ENCODE measurements at places on chromosomes 13 and 19.

DNA sequence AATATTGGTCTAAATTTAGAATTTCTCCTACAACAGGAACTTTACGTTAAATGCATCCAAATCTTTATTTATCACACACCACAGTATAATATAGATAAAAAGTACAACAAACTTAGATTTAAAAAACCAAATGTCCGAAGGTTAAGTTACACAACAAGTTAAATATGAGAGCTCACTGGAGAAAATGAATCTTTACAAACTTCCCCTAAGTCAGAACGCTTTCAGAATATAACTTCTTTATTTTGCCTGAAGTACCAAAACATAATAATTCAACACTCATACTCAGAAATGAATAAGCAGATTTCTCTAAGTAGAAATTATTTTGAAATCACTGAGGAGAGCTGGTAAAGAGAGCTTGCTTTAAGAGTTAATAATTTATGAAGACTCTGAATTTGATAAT, 33.8 kb downstream of the TSC22D1 start:
- DNase-seq, result no peak

GRCh38 chr13:81480634-81481033, 1139.7 kb upstream of the SPRY2 start:
- no peak for DNase-seq

GRCh38 chr19:17049711-17050280, 23.2 kb upstream of the CPAMD8 start:
- DNase-seq, result no peak

DNA sequence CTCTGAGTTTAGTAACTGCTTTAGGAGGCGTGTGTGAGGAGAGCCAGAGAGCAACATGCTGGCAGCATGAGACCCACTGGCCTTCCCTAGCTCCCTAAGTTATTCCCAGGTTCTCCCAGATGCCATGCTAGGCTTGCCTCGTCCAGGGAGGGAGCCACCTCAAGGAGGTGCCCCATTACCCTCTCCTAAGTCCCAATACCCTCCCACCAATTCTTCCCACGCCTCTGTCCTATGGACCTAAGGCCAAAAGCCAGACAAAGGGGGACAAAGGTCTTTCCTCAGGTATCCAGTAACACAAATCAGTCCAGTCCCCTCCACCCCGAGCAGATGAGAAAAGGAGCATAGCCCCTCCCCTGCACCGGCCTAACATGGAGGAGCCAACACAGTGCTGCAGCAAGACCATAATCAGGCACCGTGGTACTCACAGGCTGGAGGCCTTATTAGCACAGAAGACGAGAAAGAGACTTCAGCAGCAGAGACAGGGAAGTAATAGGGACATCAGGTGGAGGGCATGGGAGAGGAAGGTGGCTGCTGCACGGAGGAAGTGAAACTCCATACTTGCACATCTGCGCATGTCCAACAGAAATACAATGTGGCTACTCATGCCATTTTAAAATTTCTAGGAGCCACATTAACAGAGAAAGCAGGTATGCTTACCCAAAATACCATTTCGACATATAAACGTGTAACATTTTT, 46.3 kb downstream of the BRD4 start:
- DNase-seq, result no peak

DNA sequence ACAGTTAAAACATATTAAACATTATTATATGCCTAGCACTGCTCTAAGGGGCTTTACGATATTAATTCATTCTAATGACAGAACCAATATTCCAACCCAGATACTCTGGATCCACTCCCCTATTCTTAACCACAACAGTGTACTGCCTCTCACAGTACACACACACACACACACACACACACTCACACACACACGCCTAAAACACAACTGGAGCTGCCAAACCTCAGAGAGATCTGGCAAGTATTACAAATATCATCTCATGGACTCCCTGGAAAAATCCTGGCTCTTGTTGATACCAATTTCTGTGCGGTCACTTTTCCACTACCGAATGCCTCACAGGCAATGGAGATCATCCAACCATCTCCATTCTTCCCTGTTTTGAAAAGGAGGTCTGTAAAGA, 1.3 kb downstream of the ZNF780A start:
- no peak for DNase-seq

- no peak for DNase-seq
Observed at GRCh38 chr13:99342723-99343315, 35.6 kb upstream of the GPR183 start.

DNA sequence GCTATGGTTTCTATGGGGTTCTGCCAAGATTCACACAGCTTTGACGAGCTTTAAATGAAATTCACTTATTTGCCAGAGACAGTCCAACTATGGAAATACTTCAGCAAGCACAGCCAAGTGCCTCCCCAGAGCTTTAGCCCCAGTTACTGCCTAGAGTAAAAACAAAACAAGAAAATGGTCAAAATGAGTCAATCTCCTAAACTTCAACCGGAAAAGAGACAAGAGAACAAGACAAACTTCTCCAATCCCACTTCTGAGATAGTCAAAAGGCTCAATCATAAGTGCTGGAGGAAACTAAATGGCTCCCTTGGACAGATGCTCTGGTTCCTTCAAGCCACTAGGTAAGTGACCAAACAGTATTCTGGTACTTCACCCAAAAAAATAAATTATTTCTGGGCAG, 65.8 kb downstream of the KATNAL1 start:
- no peak for DNase-seq

DNA sequence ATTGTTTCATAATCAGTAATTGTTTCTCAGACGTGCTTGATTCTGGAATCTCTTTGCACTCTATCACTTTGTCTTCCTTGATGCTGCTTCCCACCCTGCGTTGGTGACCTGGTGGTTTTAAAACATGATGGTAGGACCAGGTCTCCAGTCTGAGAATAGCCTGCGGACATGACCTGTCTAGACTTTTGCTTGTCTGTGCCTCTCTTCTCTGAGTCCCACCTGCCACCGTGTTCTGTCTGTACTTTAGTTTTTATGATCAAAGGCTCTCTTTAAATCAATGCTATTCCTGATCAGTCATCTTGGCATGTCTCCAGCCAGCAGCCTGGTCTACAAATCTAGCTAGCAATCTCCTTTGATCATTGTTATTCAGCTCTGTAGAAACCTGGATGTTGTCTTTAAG, 933.9 kb downstream of the DIAPH3 start:
- no peak for DNase-seq

- DNase-seq, result no peak
Observed at GRCh38 chr19:50402544-50403301, 16.0 kb upstream of the SPIB start.

- no peak for DNase-seq
Observed at GRCh38 chr13:20401531-20401930, 124.1 kb downstream of the CRYL1 start.

DNA sequence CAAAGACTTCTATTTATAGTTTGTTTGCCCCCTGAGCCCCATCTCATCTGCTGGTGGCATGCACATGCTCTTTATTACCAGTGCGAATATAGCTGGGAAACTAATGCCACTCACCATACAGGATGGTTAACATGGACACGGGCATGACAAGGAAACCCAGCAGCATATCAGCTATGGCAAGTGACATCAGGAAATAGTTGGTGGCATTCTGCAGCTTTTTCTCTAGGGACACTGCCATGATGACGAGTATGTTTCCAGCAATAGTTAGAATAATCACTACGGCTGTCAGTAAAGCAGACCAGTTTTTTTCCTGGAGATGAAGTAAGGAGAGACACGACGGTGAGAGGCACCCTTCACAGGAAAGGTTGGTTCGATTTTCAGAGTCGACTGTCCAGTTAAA, 1.5 kb downstream of the HTR2A start:
- no peak for DNase-seq

DNA sequence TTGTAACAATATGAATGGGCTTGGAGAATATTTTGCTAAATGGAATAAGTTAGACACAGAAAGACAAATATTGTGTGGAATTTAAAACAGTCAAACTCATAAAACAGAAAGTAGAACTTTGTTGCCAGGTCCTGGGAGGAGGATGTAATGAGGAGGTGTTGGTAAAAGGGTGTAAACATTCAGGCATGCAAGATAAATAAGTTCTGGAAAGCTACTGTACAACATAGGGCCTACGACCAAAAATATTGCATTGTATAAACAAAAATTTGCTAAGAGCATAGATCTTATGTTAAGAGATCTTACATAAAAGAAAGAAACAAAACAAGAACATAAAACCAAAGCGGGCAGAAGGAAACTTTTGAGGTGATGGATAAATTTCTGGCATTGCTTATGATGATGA, 1907.8 kb upstream of the PCDH20 start:
- DNase-seq, result no peak

GRCh38 chr13:105787632-105788031, 747.8 kb downstream of the EFNB2 start:
- no peak for DNase-seq

GRCh38 chr19:48419158-48419920, 25.9 kb downstream of the GRIN2D start:
- peak; percentile 71 for DNase-seq

DNA sequence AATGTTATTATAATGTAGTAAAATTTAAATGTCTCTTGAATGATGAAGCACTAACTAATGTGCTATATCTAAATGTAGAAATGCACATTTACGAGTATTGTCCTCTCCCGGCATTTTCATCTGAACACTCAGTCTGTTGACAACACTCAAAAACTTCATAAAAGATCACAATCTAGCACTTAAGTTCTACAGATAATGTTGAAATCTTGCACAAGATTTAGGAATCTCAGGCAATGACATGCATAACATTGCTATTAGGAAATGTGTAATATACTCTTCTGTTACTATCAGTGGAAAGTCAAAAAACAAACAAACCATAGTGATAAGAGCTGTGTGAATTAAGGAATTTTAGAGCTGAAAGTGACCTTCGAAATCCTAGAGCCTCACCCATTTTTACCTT, 37.5 kb upstream of the XPO4 start:
- DNase-seq, result no peak

GRCh38 chr13:93730780-93731179, 504.2 kb downstream of the GPC6 start:
- DNase-seq, result no peak

DNA sequence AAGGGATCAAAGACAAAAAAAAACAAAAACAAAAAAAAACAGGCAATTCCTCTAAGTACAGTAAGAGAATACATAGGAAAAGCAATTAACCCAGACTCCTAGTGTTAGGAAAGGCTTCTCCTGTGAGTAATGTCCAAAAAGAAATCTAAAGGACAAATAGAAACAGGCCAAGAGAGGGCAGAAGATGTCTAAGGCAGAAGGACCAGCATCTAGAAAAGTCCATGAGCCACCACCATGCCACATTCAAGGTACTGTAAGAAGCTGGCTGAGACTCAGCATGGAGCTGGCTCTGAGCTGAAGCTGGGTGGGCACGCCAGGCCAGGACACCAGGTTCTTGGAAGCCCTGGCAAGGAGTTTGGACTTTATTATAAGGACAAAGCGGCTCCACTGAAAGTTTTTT, 118.1 kb upstream of the FRY start:
- DNase-seq, result no peak

DNA sequence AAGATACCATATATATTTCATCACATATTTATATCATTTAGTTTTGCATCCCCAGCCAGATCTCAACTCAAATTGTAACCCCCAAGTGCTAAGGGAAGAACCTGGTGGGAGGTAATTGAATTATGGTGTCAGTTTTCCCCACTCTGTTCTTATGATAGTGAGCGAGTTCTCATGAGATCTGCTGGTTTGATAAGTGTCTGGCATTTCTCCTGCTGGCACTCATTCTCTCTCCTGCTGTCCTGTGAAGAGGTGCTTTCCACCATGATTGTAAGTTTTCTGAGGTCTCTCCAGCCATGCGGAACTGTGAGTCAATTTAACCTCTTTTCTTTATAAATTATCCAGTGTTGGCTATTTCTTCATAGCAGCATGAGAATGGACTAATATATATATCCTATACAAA, 462.5 kb upstream of the SLITRK5 start:
- DNase-seq, result no peak

- DNase-seq, result no peak
Observed at GRCh38 chr13:99395436-99395835, 88.2 kb upstream of the GPR183 start.

DNA sequence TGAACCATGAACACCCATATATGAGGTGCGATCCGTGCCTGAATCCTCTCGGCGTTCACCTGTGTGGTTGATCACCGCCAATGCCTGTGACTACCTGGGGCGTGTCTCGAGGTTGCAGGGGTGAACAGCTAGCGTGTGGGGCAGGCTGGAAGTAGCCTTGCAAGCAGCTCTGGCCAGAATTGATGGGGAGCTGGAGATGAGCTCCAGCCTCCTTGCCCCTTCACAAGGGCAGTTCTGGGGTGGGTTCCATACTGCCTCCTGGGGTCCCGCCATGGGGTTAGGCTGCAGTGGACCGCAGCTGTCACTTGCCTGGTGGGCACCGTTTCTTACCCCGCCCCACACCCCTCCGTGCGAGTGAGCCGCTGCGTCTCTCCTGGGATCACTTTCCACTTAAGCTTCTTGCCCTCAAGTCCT, 154.5 kb upstream of the SOX1 start:
- DNase-seq, result no peak

DNA sequence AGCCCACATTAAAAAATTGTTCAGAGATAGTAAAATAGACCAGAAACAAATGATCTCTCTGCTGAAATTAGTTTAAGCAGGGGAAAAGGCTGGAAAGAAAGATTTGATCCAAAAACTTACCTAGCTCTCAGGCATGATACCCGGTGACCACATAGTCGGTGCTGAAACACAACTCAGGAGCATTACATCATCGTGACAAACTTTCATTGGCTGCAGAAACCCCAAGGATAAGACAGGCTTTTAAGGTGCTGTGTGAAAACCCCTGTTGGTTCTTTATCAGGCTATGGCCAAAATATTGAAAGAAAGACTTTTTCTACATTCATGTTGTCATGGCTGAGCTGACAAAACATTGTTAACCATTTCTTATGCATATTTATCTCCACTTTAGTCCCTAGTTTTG, 171.7 kb upstream of the KLF12 start:
- no peak for DNase-seq

DNA sequence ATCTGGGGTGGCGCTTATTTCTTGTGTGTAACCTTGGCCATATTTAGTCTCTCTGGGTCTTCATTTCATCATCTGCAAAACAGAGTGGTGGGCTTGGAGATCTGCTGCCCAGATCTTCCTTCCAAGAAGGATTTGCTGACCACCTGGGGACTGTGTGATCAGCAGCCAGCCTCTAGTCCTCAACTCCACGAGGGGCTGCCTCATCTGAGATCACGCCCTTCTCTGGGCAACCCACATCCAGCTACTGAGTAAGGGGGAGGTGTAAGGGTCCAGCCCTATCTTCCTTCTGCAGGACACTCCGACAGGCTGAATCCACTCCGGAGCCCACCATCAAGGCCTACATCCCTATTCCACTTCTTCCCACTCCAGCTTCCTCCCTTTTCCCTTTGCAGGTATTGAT, 57.9 kb downstream of the CHST8 start:
- no peak for DNase-seq

DNA sequence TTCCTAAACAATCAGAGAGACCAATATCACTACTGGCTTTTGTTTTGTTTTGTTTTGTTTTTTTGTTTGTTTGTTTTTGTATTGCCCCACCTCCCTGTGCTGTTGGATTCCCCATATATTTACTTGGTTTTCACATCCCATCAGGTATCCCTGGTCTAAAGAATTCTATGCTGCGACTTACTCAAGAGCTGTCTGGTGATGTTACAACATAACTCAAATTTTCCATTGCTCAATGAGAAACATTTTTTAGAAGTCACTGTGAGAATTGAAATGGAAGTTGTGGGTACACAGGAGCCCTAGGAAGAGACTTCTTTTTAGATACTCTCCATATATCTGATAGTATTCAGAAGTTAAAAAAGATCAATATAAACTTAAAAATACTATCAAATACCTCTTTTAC, 181.4 kb downstream of the KLF5 start:
- DNase-seq, result no peak
